ENCODE measurements at places on chromosomes 16 and 17.

DNA sequence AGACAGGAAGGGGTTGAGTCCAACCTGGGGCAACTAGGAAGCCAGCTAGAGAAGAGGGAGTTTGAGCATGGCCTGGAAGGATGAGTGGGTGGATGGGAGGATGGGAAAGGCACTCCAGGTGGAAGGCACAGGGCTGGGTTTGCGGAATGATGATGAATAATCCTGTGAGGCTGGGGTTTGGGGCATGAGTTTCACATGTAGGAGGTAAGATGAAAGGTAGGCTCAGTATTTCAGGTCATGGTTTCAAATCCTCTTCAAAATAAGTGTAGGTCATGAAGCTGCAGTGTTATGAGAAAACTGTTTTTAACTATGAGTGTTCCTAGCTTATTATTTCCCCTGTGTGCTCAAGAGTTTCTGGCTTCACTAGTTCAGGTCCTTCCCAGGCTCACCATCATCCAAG is 130.3 kb downstream of the SKAP1 start:
- no peak for DNase-seq

DNA sequence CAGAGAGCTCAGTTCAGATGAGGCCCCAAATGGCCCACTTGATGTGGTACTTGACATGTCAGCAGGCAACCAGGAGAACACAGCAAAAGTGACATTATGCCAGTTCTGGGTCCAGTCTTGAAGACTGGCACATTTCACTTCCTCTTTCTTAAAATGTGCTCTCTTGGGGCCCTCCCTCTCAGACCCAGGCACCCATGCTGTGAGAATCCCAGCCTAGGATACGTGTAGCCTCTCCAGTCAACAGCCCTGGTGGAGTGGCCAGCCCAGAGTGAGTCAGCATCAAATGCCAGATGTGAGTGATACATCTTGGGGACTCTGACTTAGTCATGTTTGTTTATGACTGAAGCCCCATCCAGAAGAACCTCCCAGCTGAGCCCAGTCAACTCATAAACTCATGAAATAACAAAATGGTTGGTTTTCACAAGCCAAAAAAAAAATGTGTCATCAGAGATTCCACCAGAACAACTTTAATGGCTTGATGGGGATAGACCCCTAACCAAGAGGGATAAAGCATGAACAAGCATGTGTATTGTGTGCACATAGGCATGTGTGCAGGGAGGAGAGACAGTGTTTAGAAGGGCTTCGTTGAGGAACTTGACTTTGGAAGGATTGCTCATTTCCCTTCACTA is 82.5 kb upstream of the TNRC6C start:
- no peak for DNase-seq

DNA sequence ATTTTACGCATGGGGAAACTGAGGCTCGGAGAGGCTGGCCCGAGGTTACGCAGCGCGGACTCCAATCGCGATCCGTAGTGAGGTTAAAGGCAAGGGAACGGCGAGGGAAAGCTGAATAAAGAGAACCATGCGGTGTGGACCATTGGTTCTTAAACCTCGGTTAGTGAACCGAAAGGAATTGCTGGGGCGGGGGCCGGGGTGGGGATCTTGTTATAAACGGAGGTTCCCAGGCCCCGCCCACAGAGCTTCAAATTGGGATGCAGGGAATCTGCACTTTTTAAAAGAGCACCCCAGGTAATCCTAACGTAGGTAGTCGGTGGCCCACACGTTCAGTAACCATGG is 524 bp downstream of the IQCK start:
- no peak for DNase-seq

DNA sequence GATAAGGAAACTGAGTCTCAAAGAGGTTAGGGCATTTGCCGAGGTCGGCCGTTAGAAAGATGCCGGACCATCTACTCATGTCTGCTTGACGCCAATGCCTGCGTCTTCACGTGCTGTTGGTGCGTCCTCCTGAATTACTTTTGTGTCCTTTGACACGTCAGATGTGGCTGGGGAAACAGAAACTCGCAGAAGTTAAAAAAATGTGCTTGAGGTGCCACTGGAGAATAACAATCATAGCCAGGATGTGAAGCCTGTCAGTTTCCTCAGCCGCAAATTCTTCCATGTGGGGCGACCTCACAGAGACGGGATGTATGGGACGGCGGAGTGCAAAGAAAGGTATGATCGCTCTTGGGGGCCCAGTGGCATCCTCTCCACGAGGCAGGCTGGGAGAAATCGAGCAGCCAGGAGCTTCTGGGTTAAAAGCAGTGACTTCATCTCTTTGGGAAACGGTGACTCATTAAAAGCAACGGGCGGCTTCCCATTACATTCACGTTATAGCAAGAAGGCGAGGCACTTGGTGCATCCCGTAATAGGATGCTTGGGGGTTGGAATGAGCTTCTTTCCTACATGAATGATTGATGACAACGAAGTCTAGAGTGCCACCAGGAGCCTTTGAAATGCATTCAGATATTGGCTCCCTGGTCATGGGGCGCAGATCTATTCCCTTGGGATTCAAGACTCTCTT is 67.8 kb downstream of the BMERB1 start:
- DNase-seq, result peak; percentile 75

GRCh38 chr16:73179705-73180331 is 131.9 kb upstream of the ZFHX3 start:
- DNase-seq, result no peak

- no peak for DNase-seq
These were observed 50.1 kb downstream of the HNF1B start for GRCh38 chr17:37694734-37695133.

GRCh38 chr17:28384281-28385036 is 13.0 kb downstream of the SARM1 start:
- no peak for DNase-seq

DNA sequence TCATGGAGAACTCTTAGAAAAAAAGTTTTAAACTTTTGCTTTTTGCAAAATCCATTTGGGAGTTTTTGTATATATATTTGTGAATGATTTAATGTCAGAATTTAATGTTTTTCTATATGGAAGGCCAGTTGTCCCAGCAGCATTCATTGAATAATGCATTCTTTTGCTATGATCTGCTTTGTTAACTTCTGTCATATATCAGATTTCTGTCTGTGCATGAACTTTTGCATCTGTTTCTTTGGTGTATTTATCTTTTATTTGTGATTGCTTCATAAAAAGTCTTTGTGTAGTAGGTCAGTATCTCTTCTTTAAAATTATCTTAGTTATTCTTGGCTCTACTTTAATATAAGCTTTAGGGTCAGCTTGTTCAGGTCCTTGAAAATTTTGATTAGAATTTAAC is 84.2 kb downstream of the MAP2K4 start:
- DNase-seq, result no peak

DNA sequence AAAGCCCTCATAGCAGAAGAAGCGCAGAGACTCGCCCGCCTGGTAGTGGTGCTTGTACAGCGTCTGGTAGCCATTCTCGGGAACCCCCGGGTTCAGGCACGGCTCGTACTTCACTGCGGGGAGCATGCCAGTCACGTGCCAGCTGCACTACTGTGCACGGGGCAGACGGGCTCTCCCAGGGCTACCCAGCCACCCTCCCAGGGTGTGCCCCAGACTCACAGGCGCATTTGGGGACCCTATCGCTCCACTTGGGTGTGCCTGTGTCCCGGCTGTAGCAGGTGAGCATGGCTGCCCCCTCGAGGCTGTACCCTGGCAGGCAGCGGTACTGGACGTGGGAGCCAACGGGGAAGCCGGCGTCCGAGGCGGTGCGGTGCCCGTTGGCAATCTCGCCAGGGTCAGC is 10.3 kb upstream of the CDIPT start:
- no peak for DNase-seq

DNA sequence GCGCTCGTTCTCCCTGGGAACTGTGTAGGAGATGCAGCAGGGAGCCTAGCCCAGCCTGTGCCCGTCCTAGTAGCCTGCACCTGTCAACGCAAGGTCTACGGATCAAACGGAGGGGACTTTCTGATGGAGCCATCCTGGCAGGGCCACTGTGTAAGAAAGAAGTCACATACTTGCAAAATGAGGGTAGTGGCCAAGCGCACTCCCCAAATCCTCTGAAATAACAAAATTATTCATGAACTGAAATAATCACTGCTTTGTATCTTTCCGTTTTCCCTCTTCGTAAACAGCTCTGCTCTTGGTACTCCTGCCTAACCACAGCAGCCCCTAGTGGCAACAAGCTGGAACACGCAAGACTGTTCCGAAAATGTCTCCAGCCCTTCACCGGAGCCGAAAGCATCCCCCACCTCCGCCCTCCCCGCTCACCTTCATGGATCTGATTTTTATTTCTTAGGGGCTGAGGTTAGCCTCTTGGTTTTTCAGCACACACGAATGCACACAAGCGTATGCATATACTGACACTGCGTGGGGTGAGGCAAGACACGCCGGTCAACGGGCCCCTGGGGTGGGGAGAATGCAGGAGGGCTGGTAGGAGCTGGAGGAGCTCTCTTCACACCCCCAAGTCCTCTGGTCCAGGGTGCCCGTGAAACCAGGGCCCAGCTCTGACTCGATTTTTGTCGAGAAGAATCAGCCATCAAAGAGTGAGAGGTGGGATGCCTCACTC is 100.8 kb downstream of the ABCC12 start:
- peak; percentile 59 for DNase-seq

DNA sequence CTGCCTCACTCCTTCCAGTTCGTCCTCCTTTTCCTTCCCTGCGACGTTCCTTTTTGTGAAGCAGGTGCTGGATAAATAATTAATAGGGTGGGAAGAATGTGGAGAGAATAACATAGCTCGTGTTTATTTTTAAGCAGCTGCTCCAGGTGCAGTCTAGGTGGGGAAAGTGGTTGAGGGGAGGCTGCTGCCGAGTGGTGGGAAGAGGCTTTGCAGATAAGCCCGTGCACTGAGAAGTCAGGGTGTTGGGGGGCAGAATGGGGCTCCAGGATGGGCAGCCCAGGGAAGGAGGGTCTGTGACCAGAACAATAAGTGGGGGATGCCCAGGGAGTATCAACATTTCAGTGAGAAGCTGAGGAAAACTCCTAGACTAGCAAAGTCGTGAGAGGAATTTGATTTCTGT is 300.5 kb downstream of the CPPED1 start:
- no peak for DNase-seq

GRCh38 chr16:7284780-7285179 is 47.9 kb upstream of the RBFOX1 start:
- no peak for DNase-seq

DNA sequence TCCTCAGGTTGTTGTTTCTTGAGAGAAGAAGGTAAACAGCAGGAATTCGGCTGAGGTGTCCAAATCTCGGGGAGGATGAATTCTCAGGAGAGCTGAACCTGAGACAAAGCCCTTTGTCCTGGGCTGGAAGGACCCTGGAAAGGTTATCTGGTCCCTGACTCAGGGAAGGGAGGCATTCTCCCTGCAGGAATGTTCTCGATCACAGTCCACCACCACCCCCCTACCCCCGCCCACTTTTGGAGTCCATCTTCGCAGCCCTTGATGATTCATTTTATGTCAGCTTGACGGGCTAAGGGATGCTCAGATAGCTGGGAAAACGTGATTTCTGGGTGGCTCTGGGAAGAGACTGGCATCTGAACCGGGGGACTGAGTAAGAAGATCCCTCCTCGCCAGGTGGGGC is 1.4 kb upstream of the CEP295NL start:
- DNase-seq, result no peak

- no peak for DNase-seq
These were observed 21.7 kb upstream of the DOK4 start for GRCh38 chr16:57508035-57508425.

All from myocyte (in vitro differentiated cells).